Astrocyte (in vitro differentiated cells and primary cell): ENCODE measurements at places on chromosomes 12 and 14. TPM values are rescaled to one million over a fixed set of nuclear protein-coding genes. Genes with fewer than 3 reads are reported as not detected.

Gene P2RX2
- total RNA-seq, result not detected in 2 replicates

Gene CLEC9A
- total RNA-seq, result not detected in 2 replicates

Gene MMP19
- total RNA-seq, result 3.6 and 4.7 TPM in 2 replicates

Gene TDRD9
- not detected in 2 replicates for total RNA-seq

Gene PZP
- not detected in 2 replicates for total RNA-seq

Gene SSTR1
- total RNA-seq, result not detected in 2 replicates

Gene HAL
- total RNA-seq, result 0.10 and 0.20 TPM in 2 replicates

Gene AQP6
- total RNA-seq, result not detected in 2 replicates

Gene CIT
- 1.8 and 4.5 TPM in 2 replicates for total RNA-seq

Gene KLRG1
- total RNA-seq, result 1.6 and 2.2 TPM in 2 replicates

Gene PPFIA2
- 0.59 and 1.3 TPM in 2 replicates for total RNA-seq

Gene TCTN2
- 9.2 TPM in 2 replicates for total RNA-seq

Gene GZMH
- not detected in 2 replicates for total RNA-seq

Gene SMIM41
- 0.18 TPM in 1 of 2 replicates, not detected in the other for total RNA-seq

Gene LMNTD1
- not detected in 2 replicates for total RNA-seq

Gene MAP3K9
- 10.7 and 13.0 TPM in 2 replicates for total RNA-seq

Gene BDKRB1
- 0.20 TPM in 1 of 2 replicates, not detected in the other for total RNA-seq

Gene LRRC10
- not detected in 2 replicates for total RNA-seq

Gene CPNE6
- total RNA-seq, result not detected in 2 replicates

Gene KCNK10
- total RNA-seq, result 0.12 and 0.14 TPM in 2 replicates

Gene GLIPR1
- total RNA-seq, result 220 and 232 TPM in 2 replicates

Gene DCAF5
- 54.5 and 54.6 TPM in 2 replicates for total RNA-seq

Gene TAS2R31
- 2.2 TPM in 2 replicates for total RNA-seq

Gene ACYP1
- total RNA-seq, result 6.9 and 8.9 TPM in 2 replicates
